Hepatocyte (in vitro differentiated cells): ENCODE measurements at places on chromosomes 16 and 17. TPM values are rescaled to one million over a fixed set of nuclear protein-coding genes. Genes with fewer than 3 reads are reported as not detected.

Gene GRN
- total RNA-seq: 210 and 299 TPM in 2 replicates

Gene HOXB9
- 1.5 and 2.1 TPM in 2 replicates for total RNA-seq

Gene PRSS27
- 1.4 and 4.3 TPM in 2 replicates for total RNA-seq

Gene KRTAP4-3
- total RNA-seq: not detected in 2 replicates

Gene RNF222
- not detected in 2 replicates for total RNA-seq
